Left kidney (tissue), 8 donors: ENCODE measurements at places on chromosomes 16 and 17. TPM values are rescaled to one million over a fixed set of nuclear protein-coding genes. Genes with fewer than 3 reads are reported as not detected.

- no peak for DNase-seq
These were observed 881 bp downstream of the MLLT6 start for GRCh38 chr17:38705803-38706504.

DNA sequence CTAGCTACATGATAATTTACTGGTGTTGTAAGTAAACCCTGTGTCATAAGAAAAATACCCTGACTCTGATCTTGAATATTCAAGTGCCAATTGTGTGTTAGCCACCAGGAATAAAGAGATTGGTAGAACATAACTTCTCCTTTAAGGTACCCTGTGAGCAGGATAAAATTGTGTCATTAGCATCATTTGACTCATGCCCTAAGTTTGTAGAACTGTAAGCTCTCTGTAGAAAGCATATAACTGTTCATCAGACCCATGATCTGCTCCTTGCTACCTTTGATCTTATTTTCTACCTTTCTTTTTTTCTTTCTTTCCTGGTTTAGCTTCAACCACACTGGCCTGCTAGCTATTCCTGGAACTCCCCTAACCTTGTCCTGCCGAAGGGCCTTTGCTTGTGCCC, 35.8 kb downstream of the PTRH2 start:
- DNase-seq = no peak

The TMEM204 gene
- 15.7 TPM for polyA plus RNA-seq

GRCh38 chr17:378068-378467, 25.5 kb upstream of the RPH3AL start:
- no peak for DNase-seq

DNA sequence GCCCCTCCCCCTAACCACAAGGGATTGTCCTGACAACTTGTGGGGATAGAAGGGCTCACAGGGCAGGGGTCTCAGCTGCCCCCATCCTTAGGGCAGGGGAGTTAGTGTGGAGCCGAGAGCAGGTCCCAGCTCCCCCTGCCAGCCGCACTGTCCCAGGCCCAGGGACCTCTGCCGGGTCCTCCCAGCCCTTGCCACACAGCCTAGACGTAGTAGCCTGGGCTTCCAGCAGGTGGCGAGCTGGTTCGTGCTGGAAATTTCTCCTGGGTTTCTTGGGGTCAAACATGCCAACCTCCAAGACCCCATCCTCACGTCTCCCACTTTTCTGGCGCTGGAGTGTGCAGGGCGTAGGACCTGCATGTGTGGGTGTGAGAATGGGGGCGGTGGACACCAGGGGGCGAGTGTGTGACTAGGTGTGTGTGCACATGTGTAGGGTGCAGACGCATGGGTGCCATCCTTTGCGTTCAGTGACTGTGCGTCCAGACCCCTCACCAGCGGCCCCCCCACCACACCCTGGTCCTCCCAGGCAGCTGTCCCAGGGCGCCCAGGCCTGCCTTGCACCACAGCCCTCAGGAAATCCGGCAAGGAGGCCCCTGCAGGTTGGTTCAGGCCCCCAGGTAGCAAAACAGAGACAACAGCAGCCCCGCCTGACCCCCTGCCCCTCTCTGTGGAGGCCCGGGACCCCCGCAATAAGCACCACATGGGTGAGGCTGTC, 29.5 kb downstream of the SBK1 start:
- DNase-seq = no peak

The ABCA3 gene
- 6.3 TPM for polyA plus RNA-seq

DNA sequence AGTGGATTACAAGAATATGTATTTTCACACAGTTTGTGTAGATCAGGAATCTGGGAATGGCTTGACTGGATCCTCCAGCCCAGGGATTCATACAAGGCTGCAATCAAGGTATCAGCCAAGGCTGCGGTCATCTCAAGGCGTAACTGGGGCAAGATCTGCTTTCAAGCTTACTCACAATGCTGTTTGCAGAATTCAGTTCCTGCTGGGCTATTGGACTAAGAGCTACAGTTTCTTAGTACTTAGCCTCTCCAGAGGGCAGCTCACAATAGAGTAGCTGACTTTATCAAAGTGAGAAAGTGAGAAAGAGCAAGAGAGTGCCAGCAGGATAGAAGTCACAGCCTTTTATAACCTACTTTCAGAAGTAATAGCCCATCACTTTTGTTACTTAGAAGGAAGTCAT, 211.0 kb downstream of the MAP2K6 start:
- DNase-seq = no peak

GRCh38 chr17:40697297-40697696, 6.3 kb downstream of the KRT24 start:
- no peak for DNase-seq
